ENCODE measurements at places on chromosomes 16 and 17.

GRCh38 chr16:22189473-22190080, 16.5 kb upstream of the EEF2K start:
- no peak for DNase-seq

- DNase-seq = no peak
Observed at GRCh38 chr17:77649717-77650211, 308.7 kb upstream of the TNRC6C start.

DNA sequence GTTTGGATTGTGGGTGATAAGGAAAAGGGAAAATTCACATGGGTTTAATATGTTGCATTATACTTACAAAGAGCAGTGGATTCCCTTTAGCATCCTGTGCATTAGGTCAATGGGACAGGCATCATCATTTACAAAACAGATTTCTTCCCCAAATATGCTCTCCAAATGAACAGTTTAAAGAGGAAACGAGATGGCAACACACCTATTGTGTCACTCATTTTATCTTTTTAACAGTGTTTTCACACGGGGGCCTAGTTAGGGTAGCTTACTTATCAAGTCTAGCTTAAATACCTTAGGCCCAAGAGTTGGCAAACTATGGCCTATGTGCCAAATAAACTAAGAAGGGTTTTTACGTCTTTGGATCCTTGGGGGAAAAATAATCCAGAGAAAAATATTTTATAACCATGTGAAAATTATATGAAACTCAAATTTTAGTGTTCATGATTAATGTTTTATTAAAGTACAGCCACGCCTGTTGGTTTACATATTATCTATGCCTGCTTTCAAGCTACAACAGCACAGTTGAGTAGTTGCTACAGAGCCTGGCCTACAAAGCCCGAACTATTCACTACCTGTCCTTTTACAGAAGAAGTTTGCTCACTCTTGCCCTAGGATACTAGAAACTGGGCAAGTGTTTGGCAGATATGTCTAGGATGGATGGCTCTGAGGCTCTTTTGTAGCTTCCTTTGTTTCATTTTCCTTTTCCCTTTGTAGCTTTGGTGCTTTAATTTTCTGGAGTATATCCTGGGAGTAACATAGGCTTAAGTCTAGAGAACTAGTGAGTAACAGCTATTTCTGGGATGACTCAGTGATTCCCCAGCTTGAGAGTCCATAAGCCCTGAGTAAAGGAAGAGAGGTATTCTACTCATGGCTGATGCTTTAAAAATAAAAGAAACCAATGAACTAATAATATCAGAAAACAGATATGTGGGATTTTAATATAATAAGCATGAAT, 12.4 kb downstream of the NUP93 start:
- DNase-seq = no peak

DNA sequence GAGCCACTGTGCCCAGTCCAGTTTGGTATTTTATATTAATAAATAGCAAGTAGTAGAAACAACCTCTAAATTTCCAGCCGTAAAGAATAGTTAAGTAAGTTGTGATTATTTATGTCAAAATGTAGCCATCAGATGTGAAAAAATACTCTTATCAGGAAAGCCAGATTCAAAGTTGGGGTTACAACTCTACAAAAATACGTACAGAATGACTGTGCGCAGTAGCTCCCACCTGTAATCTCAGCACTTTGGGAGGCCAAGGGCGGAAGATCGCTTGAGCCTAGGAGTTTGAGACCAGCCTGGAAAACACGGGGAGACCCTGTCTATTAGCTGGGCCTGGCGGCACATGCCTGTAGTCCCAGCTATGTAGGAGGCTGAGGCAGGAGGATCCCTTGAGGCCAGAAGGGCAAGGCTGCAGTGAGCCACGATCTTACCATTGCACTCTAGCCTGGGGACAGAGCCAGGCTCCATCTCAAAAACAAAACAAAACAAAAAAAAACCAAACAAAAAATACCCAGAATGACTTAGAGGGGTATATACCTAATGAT, 1.7 kb downstream of the PDP2 start:
- no peak for DNase-seq

DNA sequence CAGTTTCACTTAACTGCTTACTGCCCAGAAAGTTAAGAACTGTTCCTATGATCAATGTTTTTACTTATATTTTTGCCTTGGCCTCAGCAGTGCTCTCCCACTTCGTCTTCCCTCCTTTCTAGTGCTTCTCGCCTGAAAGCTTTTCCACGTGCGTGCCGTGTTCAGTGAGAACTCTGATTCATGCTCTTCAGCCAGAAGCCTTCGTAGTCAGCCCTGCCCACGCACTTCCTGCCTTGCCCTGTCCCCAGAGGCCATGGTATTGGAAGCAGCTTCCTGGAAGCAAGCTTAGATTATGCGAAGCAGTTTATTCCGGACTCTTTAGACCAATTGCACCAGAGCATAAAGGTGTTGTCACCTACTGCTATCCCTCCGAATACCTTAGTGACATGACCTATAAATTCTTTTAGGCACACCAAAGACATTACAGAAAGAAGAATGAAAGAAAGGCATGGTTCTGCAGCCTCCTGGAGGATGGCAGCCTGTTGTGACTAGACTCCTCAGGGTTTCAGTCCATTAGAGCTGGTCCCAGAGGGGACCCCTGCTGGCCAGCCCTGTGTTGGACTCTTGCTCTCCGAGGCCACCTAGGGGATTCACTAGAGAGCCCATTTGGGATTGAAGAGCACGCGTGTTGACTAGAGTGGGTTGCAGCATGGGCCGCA, 105.2 kb downstream of the RPTOR start:
- DNase-seq = peak; percentile 77

DNA sequence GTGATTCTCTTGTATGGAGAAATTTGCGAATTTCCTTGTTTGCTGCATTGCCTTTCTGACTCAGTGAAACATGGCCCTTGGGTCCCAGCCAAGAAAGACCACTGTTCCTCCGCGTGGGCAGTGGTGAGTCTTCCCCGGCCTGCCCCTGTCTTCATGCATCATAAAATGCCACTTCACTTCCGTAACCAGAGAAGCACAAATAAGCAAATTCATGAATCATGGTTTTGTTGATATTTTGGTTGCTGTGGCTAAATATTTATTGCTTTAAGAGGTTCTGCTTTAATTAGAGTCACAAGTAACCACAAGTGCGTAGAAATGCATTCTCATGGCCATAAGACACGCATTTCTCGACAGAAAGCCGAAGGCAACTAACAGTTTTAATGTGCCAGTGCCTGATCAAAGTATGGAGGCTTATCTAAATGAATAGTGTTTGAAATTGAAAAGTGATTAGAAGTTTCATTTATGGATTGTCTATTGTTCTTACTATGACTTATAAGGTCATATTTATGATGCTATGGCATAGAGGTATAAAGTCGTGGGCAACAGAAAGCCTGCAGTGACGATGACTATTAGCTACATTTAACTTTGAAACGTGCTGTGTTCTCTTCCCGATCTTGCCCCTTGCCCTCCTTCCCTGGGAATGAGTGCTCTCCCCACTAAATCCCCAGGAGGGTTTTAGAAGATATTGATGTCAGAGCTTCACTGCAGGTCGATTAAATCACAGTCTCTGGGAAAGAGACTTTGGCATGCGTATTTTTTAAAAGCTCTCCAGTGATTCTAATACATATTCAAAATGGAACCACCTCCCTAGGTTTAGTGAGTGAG, 76.0 kb downstream of the WIPI1 start:
- DNase-seq = no peak
